IPS-NIHi11 (cell line): ENCODE measurements at places on chromosomes 6 and 20.
A peak's percentile ranks its signal among the peaks of the same experiment; 100 is the strongest.

DNA sequence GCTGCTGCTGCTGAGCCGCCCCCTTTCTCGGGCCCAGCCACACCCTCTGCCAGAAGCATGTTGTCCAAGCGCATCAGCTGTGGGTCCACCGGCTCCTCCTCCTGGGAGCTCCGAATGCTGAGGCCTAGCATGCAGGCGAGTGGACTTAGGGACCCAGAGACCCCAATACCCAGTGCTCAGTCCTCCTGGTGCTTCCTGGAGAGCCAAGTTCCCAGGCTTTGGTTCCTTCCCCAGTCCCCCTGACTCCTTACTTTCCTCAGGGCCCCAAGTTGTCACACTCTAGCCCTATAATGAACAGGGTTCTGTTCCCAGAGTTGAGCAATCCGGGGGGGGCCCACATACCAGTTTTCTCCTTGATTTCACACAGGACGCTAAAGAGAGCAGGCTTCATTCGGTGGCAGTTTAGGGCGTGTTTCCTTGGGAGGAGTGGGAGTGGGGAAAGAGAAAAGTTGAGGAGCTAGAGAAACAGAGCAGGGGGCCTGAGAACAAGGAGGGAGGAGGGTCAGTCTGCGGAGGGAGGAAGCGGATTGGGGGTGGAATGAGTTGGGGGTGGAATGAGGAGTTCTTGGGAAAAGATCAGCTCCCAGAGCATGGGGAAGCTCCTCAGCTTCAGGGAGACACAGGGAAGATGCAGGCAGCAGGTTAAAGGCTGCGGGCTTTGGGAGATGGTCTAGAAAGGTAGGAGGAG lies 1.5 kb downstream of the PBX2 start:
- DNase-seq: no peak

DNA sequence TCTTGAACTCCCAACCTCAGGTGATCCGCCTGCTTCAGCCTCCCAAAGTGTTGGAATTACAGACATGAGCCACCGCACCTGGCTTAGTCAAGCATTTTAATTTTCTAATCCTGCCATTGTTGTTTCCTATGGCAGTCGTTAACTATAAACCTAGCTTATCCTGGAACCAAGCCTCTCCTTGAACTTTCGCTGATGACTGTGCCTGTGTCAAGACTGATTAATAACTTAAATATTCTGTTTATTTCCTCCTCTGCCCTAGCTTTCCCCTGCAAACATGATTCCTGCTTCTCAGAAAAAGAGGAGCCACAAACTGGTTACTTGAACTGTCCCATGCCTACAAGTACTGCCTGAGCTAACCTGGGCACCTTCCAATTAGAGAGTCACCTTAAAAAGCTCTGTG lies 1.5 kb downstream of the VNN1 start:
- no peak for DNase-seq

GRCh38 chr6:96089173-96089572 lies 73.4 kb downstream of the FUT9 start:
- DNase-seq: peak; percentile 26

DNA sequence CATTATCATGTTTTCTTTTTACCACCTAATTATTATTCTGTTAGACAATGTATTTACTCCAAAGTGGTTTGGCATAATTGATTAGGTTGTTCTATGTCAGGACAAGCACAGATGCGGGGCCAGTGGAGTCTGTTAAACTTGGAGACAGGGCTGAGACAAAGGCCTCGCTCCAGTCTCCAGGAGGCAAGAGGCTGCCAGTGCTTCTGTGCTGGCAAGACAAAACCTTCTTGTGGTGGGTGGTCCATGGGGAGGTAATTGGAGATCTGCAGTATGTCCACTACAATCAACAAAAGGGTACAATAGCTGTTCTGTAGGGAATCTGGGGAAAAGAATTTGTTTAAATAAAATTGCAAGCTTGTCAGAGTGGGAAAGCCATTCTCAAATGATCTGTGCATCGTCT lies 677.2 kb upstream of the SLC35B3 start:
- peak; percentile 15 for DNase-seq

GRCh38 chr6:39214120-39214813 lies 15.0 kb downstream of the KCNK5 start:
- DNase-seq: no peak

GRCh38 chr6:27176523-27177484 lies 70.7 kb upstream of the PRSS16 start:
- DNase-seq: peak; percentile 41

DNA sequence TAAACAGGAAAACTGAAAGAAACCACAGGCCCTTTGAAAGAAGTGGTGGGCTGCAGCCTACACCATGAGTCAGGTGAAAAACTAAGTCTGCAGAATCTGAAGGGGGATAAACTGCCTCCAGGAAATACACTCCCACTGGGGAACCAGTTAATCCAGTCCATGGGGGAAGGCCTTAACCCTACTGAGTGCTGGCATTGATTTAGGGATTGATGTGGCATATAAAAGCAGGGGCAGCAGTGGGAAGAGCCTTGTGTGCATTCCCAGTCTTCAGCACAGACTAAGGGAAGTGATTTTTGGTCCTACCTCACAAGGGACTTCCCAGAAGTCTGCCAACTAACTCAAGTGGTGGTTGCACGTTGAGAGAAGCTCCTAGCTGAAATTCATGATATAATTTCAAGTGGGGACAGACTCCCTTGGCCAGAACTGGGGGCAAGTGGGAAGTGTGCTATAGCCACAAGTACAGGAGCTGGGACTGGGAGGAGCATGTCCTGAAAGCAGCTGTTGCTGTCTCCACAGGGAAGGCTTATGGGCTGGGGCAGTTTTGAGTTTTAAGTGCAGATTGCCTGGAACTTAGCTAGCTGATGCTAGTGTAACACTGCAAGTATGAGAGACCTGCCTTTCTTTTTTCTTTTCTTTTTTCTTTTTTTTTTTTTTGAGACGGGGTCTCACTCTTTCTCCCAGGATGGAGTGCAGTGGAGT lies 31.2 kb downstream of the CITED2 start:
- no peak for DNase-seq

- DNase-seq: no peak
These were observed 55.5 kb downstream of the CPNE5 start for GRCh38 chr6:36783603-36784375.

GRCh38 chr6:38755207-38755606 lies 40.1 kb downstream of the DNAH8 start:
- DNase-seq: no peak

DNA sequence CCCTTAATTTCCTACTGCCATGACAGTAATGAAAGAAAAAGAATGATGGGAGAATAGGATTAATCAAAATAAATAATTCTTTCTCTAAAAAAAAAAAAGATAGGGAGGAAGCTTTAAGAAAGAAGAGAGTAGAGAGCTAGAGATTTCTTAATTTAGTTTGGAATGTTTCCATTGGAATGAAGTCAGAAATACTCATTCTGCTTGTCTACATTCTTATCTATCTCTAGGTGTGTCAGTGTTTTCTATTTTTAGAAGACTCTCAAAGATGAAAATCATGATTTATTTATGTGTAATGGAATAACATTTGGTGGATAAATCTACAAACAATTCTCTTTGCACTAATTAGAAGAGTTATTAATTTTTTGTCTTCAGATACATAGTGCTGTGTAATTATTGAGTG lies 38.0 kb upstream of the HIVEP1 start:
- no peak for DNase-seq

- no peak for DNase-seq
These were observed 206.0 kb downstream of the SIM1 start for GRCh38 chr6:100258752-100259151.

DNA sequence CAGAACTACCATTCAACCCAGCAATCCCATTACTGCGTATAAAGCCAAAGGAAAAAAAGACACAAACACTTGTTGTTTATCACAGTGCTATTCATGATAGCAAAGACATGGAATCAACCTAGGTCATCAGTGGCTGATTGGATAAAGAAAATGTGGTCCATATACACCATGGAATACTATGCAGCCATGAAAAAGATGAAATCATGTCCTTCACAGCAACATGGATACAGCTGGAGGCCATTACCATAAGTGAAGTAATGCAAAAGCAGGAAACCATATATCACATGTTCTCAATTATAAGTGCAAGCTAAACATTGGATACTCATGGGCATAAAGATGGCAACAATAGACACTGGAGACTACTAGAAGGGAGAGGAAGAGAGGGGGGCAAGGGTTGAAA lies 299.6 kb downstream of the ADGRG6 start:
- DNase-seq: no peak

DNA sequence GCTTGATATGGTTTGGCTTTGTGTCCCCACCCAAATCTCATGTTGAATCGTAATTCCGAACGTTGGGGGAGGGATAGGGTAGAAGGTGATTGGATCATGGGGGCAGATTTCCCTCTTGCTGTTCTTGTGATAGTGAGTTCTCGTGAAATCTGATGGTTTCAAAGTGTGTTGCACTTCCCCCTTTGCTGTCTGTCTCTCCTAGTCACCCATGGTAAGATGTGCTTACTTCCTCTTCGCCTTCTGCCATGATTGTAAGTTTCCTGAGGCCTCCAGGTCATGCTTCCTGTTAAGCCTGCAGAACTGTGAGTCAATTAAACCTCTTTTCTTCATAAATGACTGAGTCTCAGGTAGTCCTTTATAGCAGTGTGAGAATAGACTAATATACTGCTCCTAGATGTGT lies 19.9 kb downstream of the PFDN4 start:
- DNase-seq: no peak

DNA sequence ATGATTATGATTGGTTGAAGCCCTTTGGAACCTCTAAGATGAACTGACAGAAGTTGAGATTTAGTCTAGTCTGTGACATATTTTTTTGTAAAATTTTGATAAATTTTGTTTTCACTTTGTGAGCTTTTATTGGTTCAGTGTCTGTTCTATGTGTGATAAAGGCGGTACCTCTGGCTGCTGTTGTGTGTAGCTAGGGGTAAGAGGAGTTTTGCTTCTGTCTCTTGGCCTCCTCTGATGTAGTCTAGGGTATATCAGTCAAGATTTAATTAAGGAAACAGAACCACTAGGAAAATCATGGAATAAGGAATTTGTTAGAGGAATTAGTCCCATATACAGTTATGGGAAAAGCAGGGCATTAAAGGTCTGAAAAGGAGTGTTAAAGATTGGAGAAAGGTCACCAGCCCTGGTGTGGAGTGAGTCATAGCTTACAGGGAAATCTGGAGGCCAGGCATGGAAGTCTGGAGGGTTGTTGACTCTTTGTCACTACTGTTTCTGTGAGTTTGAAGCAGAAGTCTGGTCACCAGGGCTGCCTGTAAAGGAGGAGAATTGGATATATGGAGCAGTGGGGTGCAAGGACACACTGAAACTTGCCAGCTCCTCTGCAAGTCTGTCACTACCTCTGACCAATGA lies 28.5 kb downstream of the CDC5L start:
- no peak for DNase-seq

GRCh38 chr6:111551521-111552231 lies 54.0 kb downstream of the TRAF3IP2 start:
- peak; percentile 43 for DNase-seq

- no peak for DNase-seq
These were observed 17.6 kb upstream of the MBOAT1 start for GRCh38 chr6:20229881-20230280.

GRCh38 chr6:143782481-143782880 lies 60.7 kb upstream of the LTV1 start:
- no peak for DNase-seq

GRCh38 chr20:53599044-53599362 lies 5.4 kb upstream of the ZNF217 start:
- DNase-seq: no peak

- no peak for DNase-seq
These were observed 18.0 kb upstream of the PI3 start for GRCh38 chr20:45156713-45157112.

- no peak for DNase-seq
These were observed 305.0 kb downstream of the SMOC2 start for GRCh38 chr6:168746013-168746412.

DNA sequence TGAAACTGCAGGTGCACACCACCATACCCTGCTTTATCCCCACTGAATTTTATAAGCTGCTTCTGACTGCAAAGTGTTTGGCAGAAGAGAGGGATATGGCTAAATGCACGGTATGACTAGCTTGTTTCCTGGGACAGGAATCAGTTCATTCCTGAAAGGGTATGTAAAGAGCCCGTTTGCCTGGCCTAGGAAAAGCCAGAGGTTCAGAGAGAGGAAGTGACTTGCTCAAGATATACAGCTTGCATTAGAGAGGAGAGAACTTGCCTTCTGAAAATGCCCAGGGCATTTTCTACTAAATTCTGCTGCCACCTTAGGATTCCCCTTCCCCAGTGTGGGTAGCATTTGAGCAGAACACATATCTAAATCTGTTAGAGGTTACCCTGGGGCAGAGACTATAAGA lies 683 bp upstream of the GCNT2 start:
- no peak for DNase-seq

DNA sequence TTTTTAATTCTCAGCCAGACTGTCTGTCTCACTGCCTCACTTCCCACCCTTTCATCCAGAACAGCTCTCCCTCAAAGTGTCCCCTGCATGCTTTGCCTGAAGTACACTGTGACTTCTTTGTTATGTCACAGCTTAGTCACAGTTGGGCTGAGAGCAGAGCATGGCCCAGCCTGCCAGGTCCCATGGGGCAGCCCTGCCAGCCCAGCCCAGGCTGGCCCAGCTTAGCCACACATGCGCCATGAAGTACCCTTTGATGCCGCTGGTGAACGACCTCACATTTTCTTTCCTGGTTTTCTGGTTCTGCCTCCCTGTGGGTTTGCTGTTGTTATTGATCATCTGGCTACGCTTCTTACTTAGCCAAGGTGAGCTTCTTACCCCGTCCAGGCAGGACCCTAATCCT lies at the start of gene ADIG:
TSS of gene ADIG (plus strand) at position 185 of the 400 bp plus-strand sequence. CDS start at position 239, 54 bp downstream.
- DNase-seq: no peak

DNA sequence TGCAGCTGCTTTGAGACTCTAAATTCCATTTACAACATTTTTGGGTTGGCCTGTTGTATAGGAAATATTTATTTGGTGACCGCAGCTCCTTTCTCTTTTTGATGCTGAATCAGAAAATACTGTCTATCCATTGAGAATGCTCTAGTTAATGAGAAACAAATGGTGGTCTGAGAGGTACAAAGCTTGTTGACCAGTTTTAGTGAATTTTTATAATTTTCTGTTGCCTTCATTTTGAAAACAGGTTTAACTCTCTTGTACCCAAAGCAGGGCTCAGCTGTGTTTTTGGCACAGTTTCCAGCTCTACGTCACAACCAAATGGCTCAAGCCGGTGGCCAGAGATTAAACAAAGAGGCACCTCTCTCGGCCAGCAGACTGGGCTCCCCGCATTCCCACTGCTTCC lies 113.2 kb downstream of the FNDC1 start:
- no peak for DNase-seq

DNA sequence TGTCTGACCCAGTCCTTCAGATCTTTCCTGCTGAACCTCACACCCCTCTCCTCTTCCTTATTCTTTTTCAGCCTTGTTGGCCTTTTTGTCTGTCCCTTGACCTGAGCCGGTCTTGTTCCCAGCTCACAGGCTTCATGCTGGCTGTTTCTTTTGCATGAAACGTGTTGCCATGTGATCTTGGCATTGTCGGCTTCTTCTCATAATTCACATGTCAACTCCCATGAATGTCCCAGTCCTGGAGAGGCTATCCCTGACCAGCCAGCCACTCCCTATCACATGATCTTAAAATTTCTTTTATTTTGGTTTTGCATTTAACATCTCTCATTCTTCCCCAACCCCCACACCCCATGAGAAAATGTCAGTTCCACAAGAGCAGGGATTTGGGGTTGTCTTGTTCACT lies 131.2 kb upstream of the TSHZ2 start:
- no peak for DNase-seq

GRCh38 chr6:1558388-1558787 lies 51.3 kb upstream of the FOXC1 start:
- DNase-seq: no peak
